ENCODE measurements at places on chromosomes 3 and 15. TPM values are rescaled to one million over a fixed set of nuclear protein-coding genes. Genes with fewer than 3 reads are reported as not detected.

DNA sequence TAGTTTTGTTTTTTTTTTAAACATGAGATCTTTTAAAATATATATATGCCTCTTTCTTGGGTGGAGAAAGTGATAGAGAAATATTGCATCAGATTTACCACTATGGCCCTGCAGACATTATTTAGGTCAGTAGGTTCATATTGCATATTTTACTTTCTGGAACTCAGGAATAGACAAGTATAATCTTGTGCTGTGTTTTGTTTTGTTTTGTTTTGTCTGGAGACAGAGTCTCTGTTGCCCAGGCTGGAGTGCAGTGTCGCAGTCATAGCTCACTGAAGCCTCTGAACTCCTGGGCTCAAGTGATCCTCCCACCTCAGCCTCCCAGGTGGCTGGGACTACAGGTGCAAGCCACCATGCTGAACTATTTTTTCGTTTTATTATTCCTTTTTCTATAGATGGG lies 21.5 kb upstream of the DUT start:
- DNase-seq, result no peak

DNA sequence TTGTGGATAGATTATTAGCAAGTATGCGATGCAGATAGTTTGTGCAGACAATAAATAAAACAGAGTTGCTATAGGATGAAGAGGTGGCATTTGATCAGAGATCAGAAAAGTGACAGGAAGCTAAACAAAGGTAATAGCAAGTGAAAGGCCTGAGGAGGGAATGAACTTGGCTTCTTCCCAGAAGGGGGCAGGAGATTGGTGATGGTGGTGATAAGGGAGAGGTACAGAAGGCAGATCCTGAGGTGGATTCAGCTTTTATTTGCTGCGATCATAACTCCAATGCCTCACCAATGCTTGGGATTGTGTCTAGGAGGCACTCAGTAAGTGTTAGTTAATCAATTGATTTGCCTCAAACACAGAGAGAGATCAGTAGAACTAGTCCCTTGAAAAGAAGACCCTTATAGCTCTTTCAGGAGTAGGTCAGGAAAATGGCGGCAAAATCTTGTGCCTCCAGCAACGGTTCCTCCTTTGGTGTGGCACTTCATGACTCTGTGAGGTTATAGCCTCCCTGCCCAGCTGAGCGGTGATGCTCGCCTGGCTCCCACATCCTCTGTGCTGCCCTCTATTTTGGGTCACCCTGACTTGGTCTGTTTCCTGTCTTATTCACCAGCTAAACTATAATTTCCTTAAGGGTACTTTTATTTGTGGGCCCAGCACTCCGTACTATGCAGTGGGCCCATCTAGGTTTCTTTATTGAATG lies 37.5 kb downstream of the TGFBR2 start:
- DNase-seq, result no peak

GRCh38 chr3:100796556-100796955 lies 87.3 kb downstream of the TFG start:
- no peak for DNase-seq

DNA sequence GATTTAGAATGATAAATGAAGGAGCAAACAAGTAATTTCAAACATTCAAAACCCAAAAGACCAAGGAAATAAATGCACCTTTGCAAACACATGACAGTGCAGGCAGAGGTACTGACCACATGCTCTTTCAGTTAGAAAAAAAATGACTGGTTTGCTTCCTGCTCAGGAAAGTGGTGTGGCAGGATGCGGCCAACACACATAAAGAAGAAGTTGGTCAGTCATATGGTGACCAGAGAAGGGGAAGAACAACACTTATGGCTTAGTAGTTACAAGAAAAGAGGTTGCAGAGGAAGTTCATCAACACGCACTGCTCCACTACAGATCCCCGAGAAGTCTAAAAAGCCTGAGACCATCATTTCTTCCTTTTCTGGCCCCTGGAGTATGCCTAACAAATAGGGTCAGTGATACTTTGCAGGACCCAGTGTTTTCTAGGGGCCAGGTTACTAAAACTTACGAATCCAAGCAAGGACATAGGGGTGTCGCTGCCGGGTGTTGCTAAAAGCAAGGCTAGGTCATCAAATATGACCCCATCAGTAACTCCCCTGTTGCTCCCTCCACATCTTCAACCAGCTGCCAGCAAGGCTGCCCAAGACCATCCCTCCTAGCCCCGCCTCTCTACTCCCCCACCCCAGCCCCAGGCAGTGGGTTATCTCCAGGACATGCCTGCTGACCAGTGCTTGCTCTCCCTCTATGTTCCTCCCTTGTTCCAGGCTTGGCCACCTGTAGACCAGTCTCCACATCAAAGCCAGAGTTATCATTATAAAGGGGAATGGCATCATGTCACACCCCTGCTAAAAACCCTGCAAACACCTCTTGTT lies 11.2 kb downstream of the ATP8B4 start:
- no peak for DNase-seq

DNA sequence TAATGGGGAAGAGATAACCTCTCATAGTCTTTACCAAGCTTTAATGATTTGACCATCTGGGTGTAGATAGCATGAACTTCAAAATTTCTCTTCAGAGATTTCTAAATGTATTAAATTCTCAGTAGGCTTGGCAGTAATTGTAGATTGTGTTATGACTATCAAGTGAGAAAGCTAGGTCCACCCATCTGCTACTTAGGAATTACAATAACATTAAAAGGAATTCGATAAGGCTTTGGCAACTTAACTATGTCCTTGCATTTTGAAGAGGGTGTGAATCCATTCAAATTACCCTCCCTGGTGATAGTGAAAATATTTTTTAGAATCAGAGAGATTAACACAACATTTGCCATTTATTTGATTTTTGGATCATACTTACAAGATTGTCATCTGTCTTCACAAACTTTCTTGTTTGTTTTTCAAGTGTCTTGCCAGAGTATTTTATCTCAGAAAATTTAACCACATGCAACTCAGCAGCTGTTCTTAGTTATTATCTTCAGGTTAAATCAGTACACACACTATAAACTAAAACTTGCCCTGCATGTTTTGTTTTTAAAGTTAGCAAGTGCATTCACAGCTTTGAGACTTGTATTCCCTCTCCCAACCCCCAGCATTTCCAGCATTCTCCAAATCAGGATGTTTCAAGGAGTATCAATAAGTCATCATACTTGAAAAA lies 69.6 kb upstream of the COL8A1 start:
- DNase-seq, result no peak

DNA sequence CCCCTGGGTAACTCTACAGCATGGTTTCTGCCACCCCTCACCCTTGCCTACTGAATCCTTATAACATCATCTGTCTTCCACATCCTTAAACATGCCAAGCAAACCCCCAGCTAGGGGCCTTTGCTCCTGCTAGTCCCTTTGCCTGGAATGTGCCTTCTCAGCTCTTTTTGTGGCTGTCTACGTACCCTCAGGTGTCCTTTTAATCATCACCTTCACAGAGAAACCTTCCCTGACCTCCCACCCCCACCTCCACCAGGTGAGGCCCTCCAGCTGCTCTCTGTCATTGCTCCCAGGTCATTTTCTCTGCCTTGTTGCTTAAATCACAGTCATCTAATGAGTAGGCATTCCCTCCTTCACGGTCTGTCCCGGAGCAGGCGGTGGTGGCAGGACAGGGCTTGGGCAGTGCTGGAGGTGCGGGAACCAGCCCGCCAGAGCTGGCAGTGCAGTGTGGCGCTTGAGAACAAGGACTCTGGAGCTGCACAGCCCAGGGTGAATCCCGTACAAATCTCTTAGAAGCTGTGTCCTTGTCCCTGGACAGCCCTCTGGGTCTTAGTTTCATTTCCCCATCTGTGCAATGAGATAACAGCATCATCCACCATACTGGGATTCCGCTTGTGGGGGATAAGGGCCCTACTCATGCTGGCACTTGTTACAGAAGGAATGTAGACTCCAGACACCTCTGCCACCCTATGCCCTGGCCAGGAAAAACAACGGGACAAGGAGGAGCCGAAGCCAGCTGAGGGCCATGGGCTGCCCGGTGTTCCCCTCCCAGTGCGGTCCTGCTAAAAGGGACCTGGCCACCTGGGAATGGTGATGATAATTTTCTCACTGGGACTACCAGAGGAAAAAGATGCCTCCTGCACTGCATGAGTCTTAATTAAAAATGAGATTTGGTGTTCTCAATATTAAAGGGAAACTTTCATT lies 52.1 kb upstream of the IQSEC1 start:
- DNase-seq, result peak; percentile 70

- DNase-seq, result no peak
Measured at GRCh38 chr3:59235634-59236012, 185.8 kb upstream of the CFAP20DC start.

DNA sequence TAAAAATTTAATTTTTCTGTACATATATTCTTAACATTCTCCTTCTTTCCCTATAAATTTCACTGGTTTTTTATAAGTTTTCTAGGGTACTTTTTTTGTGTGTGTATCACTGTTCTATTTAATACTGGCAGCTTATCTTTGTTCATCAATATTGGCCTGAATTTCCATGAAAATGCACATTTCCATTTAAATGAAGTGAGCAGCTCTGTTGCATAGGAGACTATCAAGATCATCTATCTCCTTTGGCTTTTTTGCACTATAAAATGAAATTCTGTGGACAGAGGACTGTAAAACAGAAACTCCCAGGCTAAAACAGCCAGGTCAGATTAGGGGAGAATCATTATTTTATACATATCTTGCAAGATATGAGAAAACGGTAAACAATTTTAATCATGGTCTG lies 277.0 kb upstream of the ARL6 start:
- DNase-seq, result no peak

- no peak for DNase-seq
Measured at GRCh38 chr3:147216143-147216673, 190.1 kb downstream of the ZIC4 start.

GRCh38 chr3:66010739-66011655 lies 27.7 kb downstream of the MAGI1 start:
- no peak for DNase-seq

- DNase-seq, result no peak
Measured at GRCh38 chr3:192181151-192181550, 546.2 kb downstream of the FGF12 start.

DNA sequence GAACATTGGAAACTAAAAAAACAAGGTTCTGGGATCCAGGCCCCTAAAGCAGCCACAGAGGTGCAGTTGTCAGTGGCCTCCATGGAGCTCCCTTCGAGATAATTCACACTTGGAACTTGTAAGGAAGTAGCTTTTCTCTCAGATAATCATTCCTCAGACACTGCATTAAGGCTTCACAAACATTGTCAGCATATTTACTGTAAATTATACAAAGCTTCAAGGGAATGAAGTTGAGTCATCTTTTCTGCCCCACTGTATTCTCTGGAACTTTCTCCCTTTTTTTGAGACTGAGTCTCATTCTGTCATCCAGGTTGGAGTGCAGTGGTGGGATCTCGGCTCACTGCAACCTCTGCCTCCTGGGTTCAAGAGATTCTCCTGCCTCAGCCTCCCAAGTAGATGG lies 7.1 kb downstream of the BLOC1S6 start:
- no peak for DNase-seq

- DNase-seq, result no peak
Measured at GRCh38 chr3:108791473-108791872, 31.1 kb upstream of the TRAT1 start.

GRCh38 chr3:99218468-99218867 lies 317.0 kb upstream of the DCBLD2 start:
- no peak for DNase-seq

DNA sequence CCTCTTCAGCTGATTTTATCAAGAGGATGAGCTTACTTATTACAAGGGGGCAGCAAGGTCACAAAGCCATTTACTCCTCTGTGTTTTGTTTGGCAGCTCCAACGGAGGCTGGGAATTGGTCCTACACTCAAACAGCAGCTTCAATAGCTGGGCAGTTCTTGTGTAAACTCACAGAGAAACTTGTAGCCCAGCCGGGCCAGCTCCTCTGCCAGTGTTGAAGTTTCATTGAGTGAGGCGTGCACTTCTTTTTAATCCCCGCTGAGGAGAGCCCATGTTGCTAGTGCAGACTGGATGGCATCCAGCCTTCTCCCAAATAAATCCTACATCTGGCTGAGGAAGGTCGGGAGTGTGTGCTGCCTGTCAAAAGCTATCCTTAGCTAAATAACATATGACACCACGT lies 59.5 kb downstream of the BFSP2 start:
- DNase-seq, result no peak

DNA sequence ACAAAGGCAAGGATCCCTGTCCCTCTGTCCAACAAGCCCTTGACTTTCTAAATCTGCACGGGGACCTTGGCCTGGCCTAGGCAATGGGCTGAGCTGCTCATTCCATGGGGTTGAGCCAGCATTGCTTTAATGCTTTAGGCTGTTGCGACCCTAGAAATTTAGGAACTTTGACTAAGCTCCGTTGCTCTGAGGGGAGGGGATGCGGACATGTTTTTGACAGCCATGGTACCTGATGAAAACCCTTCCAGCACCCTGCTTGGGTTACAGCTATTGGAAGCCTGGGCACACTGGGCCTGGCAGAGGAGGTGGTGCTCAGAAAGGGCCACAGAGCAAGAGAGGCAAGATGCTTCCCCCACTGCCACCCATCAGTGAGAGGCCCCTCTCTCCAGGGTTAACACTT lies 37.1 kb downstream of the SYNM start:
- DNase-seq, result no peak

DNA sequence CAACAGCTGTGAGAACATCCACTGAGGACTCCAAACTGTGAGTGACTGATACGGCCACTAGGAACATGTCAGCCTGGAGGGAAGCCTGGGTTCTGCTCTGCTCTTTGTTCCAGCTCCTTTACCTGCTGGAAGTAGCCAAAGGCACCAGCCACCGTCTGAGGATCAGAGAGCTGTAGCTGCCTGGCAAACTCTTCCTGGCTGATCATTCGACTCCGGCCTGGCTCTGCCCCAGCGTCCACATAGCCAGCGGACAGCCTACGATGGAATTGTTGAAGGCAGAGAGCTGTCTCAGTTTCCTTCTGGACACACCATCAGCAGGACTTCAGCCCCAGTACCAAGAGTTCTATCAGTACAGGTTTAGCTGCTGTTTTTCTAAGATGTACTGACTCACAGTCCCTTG lies 5.7 kb downstream of the LPCAT4 start:
- DNase-seq, result no peak

- no peak for DNase-seq
Measured at GRCh38 chr15:94028809-94029208, 202.6 kb upstream of the MCTP2 start.

DNA sequence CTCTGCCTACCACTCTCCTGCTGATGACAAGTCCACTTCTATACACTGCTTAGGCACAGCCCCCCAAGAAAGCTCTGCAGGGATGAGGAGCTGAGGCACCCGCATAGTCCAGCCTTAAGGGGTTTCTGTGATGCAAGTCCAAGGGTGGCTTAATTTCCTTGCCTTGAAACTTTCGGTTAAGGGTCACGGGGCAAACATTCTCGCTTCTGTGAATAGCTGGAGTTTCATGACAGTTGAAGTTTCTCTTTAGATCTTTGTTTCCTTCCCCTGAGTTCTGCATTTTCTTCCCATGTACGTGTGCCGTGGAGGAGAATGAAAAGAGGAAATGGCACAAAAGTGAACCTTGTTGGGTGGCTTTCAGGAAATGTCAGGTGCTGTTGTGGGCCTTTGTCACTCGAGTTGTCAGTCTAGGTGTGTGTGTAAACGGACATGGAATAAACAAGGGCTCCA lies 7.0 kb downstream of the GPR160 start:
- no peak for DNase-seq

The PLAAT1 gene
- total RNA-seq, result 0.80 TPM

The C3orf52 gene
- 2.1 TPM for total RNA-seq

The BRPF1 gene
- 15.5 TPM for total RNA-seq

The PAQR5 gene
- not detected for total RNA-seq

The PAQR9 gene
- total RNA-seq, result not detected

The C3orf18 gene
- 5.8 TPM for total RNA-seq

The IQSEC1 gene
- 43.3 TPM for total RNA-seq

The ZBTB47 gene
- total RNA-seq, result 38.8 TPM
